ENCODE measurements at places on chromosomes 16 and 17.

DNA sequence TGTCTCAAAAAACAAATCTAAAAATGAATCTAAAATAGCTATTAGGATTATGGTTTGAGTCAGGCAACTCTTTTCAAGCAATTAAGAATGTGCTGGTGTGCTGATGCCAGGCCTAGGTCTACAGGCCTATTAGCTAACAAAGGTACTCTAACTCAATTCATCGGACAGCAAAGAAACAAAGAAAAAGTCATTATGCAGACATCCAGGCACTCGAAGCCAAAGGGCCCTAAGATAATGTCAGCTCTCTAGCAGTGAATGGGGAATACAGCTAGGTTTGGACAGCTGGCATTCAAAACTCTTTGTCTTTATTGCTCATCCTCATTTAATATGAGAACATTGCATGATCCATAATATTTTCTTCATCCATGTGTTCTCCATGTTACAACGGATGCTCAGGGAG lies 108.5 kb downstream of the TMEM114 start:
- no peak for DNase-seq

DNA sequence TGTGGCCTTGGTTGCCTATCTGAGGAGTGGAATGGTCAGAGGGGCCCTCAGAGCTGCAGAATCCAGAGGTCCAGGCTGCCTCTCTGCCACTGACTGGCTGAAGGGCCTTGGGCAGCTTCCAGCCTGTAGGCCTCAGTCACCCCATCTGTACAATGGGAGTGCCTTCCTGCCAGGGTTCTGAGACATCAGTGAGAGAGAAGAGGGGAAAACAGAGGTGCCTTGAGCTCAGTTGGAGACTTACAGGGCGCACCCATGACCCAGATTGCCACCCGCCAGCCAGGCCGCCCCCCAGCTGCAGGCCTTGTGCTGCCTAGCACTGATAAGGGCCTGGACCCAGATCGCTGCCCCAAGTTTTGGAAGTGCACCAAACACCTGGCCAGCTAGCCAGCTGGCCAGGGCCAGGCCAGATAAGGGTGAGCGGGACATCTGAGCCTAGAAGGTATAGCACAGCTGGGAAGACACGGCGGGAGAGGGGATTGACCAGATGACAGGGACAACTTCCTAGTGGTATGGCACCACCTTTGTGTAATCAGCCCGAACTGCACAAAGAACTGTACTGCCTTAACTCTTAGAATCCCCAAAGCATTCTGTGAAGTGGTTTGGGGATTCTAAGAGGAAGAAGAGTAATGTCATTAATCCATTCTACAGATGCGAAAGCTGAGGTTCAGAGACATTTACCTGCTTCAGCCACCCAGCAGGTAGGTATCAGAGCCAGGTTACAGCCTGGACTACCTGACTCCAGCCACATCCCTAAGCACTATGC lies 1.4 kb downstream of the SLC4A1 start:
- no peak for DNase-seq

GRCh38 chr16:83705856-83706255 lies 101.9 kb upstream of the HSBP1 start:
- DNase-seq: no peak

DNA sequence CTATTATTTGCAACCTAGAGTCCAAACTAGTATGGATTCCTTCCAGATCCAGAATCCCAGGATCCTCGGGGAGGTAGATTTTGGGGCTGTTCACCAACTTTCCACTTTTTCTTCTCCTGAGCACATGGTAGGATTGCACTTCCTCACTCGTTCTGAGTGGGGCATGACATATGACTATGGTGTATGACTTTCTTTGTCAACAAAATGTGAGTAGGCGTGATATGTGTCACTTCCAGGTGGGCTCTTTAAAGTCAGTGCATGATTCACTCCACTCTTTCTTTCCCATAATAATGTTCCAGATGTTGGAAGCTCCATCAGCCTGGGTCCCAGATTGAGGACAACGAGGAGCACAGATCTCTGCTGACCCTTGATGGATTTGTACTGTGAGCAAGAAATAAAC lies 21.5 kb downstream of the IRX5 start:
- no peak for DNase-seq

GRCh38 chr17:7147772-7148171 lies 31.4 kb downstream of the ASGR1 start:
- no peak for DNase-seq

DNA sequence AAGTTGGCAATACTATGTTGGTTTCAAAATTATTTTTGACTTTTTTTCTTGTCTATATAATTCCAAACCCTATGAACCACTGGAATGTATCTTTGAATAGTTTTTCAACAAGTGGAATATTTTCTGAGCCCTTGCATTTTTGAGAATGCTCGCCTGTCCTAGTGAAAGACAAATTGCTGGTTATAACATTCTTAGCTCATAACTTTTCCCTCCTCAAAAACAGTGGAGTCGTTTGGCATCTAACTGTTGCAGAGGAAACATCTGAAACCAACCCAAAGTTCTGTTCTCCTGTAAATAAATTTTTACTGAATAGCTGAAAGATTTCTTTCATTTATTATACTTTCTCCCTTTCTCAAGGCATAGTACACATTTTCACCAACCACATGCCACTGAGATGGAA lies 11.3 kb upstream of the COX10 start:
- no peak for DNase-seq

DNA sequence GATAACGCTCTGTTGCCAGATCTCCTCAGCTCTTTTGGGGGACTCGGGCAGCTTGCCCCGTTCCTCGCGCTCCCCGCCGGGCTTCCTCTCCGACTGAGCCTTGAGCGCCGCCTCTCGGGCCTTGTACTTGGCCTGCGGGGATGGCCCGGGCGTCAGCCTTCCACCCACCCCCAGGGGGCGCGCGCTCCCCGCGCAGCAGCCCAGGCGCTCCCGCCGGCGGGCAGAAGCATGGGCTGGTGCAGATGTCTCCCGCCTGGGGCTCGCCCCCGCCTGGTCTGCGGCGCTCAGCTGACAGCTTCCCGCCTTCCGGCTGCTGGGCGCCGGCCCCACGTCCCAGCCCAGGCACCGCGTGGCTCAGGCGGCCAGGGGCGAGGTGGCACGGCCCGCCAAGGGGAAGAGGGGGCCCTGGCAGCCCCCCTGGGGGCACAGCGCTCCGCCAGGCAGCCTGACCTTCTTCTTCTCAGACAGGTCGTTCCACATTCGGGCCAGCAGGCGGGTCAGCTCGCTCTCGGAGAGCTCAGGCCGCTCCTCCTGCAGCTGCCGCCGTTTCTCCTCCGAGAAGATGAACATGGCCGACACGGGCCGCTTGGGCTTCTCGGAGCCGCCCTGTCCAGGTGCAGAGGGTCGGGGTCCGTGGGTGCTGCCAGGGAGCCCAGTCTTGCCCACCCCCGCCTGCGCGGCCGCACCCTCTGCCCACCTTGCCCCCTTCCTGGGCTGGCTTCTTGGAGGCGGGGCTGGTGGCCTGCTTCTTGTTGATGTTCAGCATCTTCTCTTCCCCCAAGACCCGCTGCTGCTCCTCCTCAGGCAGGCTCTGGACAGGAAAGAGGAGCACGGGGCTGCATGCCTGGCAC lies 8.9 kb downstream of the UBTF start:
- peak; percentile 97 for DNase-seq

GRCh38 chr17:50658616-50659015 lies 23.9 kb downstream of the ABCC3 start:
- no peak for DNase-seq

GRCh38 chr17:66222798-66223350 lies 6.3 kb downstream of the APOH start:
- DNase-seq: no peak

DNA sequence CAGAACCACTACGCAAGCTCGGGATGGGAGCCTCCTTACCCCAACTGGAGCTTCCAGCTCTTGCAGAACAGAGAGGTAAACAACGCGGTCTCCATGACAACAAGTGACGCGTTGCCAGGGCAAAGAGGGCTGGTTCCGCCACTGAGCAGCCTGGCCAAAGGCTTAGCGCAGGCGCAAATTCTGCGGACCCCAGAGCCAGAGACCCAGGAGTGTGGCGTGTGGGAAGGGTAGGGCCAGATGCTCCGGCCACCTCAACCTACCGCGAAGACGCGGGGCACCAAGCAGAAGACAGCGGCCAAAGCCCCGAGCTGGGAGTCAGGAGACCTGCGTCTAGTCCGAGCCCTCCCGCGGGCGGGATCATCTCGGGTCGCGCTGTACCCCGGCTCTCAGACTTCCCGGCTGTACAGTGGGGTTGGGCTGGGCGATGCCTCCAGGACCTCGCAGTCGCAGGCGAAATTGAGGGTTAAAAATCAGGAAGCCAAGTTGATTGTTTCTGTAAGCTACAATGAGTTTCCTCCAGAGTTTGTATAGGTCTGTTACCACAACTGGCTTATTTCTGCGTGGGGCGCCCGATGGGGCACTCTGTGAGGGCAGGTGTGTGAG lies at the start of gene TEKT1:
Gene TEKT1, minus strand, starts transcription at position 69 of the 603 bp plus-strand sequence. CDS start 1,353 bp downstream, outside the sequence.
- peak; percentile 97 for DNase-seq

DNA sequence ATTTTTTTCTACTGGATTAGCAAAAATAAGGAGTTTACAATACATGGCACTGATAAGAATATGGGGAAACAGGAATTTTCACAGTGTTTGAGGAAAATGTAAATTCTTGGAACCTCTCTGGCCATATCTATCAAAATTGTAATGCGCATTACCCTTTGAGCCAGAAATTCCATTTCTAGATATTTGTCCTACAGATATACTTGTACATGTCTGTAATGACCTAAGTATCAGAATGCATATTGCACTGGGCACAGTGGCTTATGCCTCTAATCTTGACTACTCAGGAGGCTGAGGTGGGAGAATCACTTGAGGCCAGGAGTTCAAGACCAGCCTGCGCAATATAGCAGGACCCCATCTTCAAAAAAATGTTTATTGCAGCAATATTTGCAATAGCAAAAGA lies 25.8 kb upstream of the HAS3 start:
- no peak for DNase-seq

DNA sequence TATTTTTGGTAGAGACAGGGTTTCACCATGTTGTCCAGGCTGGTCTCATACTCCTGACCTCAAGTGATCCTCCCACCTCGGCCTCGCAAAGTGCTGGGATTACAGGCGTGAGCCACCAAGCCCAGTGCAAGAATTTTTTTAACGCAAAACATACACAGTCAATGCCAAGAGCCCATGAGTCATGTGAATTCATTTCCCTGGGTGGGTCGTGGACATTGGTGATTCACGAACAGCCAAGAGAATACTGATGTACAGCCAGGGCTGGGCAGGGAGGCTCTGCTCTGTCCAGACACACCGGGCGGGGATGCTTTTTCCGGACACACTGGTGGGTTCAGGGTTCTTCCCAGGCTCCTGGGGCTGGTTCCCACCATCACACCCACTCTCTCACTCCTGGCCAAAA lies 17.7 kb downstream of the SLC38A8 start:
- DNase-seq: no peak

GRCh38 chr16:72884037-72884436 lies 163.9 kb downstream of the ZFHX3 start:
- no peak for DNase-seq

DNA sequence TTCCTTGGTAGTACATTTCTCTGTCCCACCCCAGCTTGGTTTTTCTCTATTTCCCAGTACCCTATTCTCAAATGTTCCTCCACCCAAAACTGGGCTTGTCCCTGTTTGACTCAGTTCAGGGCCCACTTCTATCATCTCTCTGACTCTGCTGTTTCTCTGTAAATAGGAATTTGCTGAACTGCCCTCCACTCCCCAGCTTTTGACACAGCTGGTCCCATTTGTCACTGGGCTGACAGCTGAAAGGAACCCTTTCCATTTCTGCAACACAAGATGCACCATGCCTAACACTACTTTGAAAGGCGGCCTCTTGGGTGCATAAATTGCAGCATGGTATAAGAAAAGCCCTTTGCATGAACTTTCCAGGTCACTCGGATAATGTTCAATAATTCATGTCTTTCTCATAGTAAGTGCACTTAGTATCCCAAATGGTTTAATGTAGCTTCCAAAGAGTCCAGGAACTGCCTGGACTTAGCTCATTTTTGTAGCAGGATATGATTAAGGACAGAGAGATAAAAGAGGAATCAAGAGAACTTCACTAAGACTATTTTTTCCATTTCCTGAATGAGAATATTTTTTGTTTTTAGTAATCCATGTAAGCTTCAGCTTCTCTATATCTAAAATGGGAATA lies 256.7 kb downstream of the CDH11 start:
- no peak for DNase-seq

- DNase-seq: no peak
Observed at GRCh38 chr16:35797811-35798210, 2338.4 kb downstream of the TP53TG3F start.

GRCh38 chr17:5837055-5837491 lies 233.1 kb upstream of the WSCD1 start:
- no peak for DNase-seq

GRCh38 chr16:2078691-2079090 lies 30.9 kb downstream of the TSC2 start:
- DNase-seq: no peak

GRCh38 chr17:2029911-2030778 lies at the start of gene DPH1:
TSS of gene DPH1 (plus strand) at chr17:2030153. CDS start at chr17:2030170, 17 bp downstream.
- DNase-seq: peak; percentile 97

DNA sequence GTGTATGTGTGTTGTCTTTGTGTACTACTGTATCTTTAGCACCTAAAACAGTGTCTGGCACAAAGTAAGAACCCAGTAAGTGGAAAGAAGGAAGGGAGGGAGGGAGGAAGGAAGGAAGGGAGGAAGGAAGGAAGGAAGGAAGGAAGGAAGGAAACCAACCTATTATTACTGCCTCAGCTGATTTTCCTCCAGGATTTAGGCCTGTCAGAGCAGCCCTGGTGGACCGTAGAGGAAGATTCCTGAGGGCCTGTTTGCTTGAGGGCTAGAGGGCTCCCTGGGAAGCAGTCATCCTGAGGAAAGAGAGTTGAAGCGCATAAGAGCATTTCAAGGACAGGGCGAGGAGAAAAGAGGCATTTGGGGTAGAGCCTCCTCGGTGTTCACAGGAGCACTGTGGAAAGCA lies 61.5 kb downstream of the WSB1 start:
- no peak for DNase-seq

DNA sequence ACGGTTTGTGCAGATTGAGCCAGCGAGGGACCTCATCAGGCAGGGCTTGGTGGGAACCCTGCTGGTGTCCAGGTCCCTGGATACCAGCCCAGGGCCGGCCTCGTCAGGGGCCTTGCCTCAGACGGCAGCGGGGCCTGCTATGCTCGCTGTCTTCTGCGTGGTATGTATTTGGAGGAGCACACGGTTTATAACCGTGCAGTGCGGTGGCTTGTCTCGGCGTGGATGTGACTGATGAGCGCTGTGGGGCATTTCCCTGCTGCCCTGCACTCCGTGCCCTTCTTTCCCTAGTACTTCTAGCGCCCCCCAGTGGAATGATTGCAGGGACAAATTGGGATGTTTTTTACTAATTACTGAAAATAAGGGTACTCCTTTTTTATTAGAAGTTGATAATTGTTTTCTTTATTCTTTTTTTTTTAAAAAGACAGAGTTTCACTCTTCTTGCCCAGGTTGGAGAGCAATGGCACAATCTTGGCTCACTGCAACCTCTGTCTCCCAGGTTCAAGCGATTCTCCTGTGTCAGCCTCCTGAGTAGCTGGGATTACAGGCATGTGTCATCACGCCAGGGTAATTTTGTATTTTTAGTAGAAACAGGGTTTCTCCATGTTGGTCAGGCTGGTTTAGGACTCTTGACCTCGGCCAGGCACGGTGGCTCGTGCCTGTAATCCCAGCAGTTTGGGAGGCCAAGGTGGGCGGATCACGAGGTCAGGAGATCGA lies 15.3 kb downstream of the TBCD start:
- peak; percentile 79 for DNase-seq
